CD4-positive, alpha-beta T cell treated with Interleukin-4 for 4 hours (primary cell): ENCODE measurements at places on chromosomes 2 and 18.

DNA sequence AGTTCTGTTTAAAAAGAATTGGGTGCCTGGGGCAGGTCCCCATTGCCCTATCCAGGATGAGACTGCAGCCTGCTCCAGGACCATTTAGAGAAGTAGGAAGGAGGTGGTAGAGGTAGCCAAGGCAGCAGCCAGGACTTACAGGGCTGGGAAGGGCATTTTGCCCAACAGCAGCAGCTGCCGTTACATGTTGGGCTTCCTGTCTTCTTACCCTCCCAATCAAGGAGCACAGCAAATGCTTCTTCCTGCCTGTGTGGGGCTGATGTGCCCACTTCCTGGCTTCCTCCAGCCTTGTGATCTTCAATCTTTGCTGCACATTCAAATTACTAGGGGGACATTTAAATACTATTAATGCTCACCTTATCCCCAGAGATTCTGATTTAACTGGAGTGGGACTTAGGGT, 112.0 kb downstream of the QPCT start:
- DNase-seq: peak; percentile 51

DNA sequence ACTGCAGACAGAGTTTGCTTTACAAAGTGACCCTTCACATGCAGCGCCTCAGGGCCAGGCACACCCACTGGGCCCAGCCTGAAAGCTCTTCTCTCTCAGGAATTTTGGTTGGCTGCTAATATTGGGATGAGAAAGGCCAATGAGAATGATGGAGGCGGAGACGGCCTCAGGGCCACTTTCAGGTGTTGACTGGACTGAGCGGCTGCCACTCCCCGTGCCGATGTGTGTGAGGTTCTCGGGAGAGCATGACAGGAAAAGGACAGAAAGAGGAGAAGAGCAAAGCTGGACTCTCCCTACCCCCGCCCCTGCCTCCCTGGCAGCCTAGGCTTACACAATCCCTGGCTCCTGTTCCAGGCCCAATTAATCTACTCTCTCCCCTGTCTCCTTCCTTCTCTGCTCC, 155.7 kb downstream of the CELF4 start:
- DNase-seq: no peak

DNA sequence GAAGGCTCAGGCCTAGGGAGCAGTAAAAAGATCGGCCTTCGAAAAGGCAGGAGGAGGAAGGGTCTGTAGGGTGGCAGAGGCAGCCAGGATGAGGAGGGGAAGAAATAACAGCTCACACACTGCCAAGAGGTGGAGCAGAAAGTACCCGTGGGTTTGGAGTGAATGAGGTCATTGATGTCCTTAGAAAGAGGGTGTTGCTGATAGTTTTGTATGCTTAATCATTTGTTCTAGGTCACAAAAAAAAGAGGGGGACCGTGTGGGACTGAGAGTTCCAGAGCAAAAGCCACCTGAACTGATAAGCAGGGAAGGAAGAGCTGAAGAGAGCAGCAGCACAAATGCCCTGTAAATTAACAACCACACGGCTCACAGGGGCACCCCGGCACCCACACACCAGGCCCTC, 140.4 kb downstream of the FAM161A start:
- DNase-seq: no peak

GRCh38 chr18:11688972-11689668, at the start of gene GNAL:
Gene GNAL (plus strand): TSS chr18:11689264. CDS start chr18:11689564, 300 bp downstream.
- DNase-seq: peak; percentile 32

GRCh38 chr18:80157708-80158343, 48.8 kb downstream of the ADNP2 start:
- DNase-seq: peak; percentile 71

DNA sequence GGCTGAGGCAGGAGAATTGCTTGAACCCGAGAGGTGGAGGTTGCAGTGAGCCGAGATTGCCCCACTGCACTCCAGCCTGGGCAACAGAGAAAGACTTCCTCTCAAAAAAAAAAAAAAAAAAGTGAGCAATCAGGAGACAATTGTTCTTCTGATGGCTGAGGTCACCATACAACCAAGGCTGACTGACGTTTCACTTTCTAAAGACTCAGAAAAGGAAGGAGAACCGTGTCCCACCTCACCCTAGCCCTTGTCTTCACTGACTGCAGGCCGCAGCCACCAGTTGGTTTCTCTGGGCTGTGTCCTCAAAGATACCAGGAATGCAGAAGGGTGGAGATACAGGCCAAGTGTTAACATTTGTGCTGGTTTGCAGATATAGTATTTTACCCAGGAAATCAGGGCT, 7.7 kb upstream of the SLC35F6 start:
- no peak for DNase-seq

GRCh38 chr18:37254236-37254754, 311.3 kb downstream of the CELF4 start:
- DNase-seq: no peak

- no peak for DNase-seq
Observed at GRCh38 chr2:174112073-174112472, 136.3 kb downstream of the OLA1 start.

- no peak for DNase-seq
Observed at GRCh38 chr2:46695283-46695682, 215.9 kb downstream of the TMEM247 start.

GRCh38 chr2:36556842-36557241, 41.1 kb downstream of the FEZ2 start:
- DNase-seq: no peak

DNA sequence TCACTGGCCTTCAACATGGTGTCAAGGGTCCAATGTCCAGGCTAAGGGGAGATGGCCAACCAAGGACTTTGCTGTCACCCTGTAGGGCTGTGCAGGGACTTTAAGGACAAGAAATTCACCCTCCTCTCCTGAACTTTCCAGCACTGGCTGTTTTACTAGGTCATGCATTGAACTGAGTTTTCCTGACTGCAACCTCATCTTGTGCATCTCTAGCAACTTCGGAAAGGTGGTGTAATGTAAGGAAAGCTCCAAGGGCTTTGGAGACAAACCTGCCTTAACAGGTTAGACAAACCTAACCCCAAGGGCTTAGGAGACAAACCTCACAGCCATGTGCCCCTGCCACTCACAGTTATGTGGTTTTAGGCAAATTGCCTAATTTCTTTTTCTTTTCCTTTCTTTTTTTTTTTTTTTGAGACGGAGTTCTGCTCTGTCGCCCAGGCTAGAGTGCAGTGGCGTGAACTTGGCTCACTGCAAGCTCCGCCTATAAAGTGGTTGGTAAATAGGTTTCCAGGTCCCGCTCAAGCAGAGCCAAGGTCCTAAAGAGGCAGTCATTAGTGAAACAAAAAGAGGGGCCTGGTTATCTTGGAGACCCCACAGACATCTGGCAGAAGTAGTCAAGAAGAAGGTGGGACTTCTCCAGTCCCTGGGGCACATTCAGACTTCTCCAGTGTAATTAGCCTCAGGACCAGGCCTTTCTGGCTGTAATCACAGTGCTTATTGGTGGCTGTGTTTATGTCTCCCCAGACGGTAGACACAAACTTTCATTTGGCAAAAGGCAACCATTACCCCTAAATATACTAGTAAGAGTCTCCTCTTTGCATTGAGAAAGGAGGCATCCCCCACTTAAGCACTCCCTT, 37.6 kb upstream of the PMAIP1 start:
- no peak for DNase-seq

GRCh38 chr18:68784071-68784470, 13.8 kb upstream of the CCDC102B start:
- DNase-seq: no peak

- DNase-seq: no peak
Observed at GRCh38 chr2:37357530-37357929, 13.1 kb downstream of the QPCT start.

DNA sequence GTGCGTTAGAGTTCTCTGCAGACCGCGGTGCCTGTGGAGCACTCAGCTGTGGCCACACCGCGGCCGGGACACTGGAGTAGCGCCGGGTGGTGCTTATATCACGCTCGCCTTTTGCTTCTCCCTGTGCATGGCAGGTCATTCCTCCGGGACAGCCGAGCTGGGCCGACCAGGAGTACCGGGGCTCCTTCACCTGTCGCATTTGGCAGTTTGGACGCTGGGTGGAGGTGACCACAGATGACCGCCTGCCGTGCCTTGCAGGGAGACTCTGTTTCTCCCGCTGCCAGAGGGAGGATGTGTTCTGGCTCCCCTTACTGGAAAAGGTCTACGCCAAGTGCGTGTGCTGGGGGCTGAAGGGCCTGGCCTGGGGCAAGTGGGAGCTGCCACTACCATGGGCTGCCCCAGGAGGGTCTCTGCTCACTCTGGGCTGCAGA, 4.2 kb downstream of the CAPN10 start:
- DNase-seq: no peak

GRCh38 chr2:179340678-179341077, 76.0 kb upstream of the SESTD1 start:
- DNase-seq: peak; percentile 12

DNA sequence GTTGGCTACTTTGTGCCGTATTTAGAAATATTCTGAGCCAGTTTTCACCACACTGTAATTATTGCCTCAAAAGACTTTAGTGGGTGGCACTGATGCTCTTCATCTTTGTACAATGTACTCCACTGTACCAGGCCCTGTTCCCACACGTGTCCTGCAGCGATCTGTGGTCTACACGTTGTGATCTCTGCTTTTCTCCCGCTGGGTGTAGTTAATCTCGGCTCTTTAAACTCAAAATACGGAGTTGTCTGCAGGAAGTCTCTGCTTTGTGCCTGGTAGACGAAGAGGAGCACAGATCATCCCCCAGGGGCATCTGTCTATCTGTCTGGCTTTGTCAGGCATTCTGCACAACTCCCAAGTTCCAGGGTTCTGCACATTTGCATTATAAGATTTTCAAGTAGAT, 12.1 kb upstream of the GREB1 start:
- DNase-seq: no peak

GRCh38 chr2:235160281-235160810, 208.5 kb downstream of the SH3BP4 start:
- no peak for DNase-seq

- DNase-seq: no peak
Observed at GRCh38 chr2:206805887-206806607, 40.6 kb downstream of the FASTKD2 start.

- no peak for DNase-seq
Observed at GRCh38 chr2:21229302-21229701, 105.5 kb downstream of the TDRD15 start.

GRCh38 chr2:112644155-112644932, 1.4 kb upstream of the SLC20A1 start:
- DNase-seq: no peak

DNA sequence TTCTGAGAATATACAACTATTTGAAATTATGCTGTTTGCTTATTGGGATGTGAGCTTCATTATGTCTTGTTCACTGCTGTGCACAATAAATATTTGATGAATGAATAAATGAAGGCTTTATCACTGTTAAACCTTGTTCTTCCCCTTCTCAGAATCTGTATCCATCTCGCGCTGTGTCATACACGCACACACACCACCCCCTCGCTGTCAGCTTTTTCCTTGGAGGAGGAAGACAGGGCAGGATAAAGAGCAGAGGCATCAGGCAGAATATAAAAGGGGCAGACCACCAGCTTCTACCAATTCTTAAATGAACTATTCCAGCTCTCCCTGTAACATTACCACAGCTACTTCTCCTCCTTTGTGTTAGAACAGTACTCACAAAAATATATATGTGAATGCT, 75.0 kb downstream of the CD226 start:
- no peak for DNase-seq

DNA sequence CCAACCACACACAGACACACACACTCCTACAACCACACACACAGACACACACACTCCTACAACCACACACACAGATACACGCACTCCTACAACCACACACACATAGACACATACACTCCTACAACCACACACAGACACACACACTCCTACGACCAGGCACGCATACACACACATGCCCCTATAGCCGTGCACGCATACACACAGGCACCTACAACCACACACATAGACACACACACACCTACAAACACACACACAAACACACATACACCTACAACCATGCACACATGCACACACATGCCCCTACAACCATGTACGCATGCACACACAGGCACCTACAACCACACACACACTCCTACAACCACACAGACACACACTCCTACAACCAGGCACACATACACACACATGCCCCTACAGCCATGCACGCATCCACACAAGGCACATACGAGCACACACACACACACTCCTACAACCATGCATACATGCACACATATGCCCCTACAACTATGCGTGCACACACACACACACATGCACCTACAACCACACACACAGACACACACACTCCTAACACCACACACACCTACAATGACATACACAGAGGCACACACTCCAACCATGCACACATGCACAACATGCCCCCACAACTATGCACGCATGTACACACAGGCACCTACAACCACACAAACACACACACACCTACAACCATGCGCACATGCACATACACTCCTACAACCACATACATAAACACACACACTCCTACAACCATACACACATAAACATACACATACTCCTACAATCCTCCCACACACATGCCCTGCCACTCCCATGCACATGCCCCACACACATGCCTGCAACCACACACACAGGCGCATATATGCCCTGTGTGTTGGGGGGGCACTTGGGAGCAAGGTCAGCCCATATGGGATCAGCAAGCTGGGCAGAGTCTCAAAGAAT, 19.1 kb upstream of the TEX51 start:
- DNase-seq: no peak

DNA sequence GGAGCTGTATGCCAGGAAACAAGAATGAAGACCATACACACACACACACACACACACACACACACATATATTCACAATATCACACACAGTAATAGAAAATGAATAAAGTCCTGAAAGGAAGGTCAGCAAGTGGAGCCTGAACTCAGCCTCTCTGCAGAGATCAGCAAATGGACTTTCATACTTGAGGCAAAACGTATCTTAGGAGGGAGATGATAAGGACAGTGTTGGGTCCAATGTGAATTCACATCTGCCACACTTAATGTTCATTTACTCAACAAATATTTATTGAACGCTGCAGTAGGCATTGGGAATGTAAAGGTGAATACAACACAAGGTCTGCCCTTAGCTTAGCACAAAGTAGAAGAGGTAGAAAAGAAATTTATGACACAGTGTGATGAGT, 2.7 kb upstream of the MTLN start:
- DNase-seq: no peak

- no peak for DNase-seq
Observed at GRCh38 chr2:6083136-6083535, 391.0 kb downstream of the SOX11 start.

- DNase-seq: no peak
Observed at GRCh38 chr2:222751238-222751637, 79.8 kb downstream of the MOGAT1 start.

DNA sequence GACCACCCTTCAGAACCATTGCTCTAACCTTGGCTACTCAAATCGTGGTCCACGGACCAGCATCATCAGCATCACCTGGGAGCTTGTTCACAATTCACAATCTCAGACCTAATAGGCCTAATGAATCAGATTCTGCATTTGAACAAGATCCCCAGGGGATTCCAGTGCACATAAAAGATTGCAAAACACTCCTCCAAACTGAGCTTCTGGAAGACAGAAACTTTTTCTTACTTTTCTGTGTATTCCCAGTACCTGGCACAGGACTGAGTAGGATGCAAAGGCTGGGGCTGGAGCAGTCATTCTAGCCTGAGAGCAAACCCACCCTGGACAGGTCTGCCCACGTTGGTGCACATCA, 115.1 kb upstream of the COPS8 start:
- no peak for DNase-seq

- DNase-seq: no peak
Observed at GRCh38 chr2:216956820-216957493, 97.1 kb upstream of the TNP1 start.

GRCh38 chr2:226185616-226186211, 613.9 kb downstream of the IRS1 start:
- DNase-seq: no peak
